ENCODE measurements at places on chromosomes 4 and X. TPM values are rescaled to one million over a fixed set of nuclear protein-coding genes. Genes with fewer than 3 reads are reported as not detected.

DNA sequence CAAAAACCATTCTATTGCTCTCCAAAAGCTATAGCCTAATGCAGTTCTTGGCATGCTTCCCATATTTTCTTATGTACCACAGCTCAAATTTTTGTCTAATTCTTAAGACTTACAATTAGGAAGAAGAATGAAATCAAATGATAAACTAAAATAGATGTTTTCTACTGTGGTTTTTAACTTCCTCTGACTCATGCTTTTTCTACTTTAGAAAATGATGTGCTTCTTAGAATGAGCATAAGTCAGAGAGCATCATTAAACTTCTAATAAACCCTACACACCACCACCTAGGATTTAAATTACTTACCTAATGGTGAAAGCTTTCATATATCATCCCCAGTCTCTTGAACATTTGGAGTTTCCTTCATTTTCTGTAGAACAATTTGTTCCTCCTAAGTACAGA, 217.0 kb upstream of the NDST3 start:
- H3K27ac ChIP-seq = no peak overlapping the region
- peaks cover 2% of the 10 kb centered on the region for H3K27me3 ChIP-seq
- H3K4me1 ChIP-seq = no peaks in the 10 kb centered on the region
- H3K36me3 ChIP-seq = no peaks in the 10 kb centered on the region
- no peak overlapping the region for H3K4me3 ChIP-seq

The MXRA5 gene
- 4.3 TPM for total RNA-seq

The GAGE12E gene
- total RNA-seq = not detected

The RS1 gene
- not detected for total RNA-seq

DNA sequence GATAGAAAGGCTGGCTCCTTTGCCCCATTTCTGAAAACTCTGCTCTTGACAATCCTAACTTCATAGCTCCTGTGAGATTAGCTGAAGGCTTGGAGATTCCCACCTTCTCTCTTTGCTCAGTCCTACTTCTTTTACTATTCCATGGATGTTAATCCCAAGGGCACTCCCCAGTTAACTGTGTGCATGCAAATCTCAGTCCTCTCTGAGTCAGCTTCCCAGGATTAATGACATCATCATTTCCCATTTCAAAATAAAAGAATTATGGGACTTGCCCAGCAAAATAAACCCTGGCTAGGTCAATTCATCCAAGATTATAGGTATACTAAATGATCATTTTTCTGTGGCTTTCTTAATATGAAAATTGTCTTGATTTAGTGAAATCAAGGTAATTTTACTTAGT, 328.6 kb upstream of the NR3C2 start:
- H3K4me3 ChIP-seq = no peak overlapping the region
- H3K27me3 ChIP-seq = no peaks in the 10 kb centered on the region
- no peak overlapping the region for H3K27ac ChIP-seq
- no peak for DNase-seq
- H3K4me1 ChIP-seq = peaks cover 4% of the 10 kb centered on the region

The APLN gene
- total RNA-seq = 3.5 TPM

GRCh38 chr4:74258963-74259362, 49.3 kb upstream of the EPGN start:
- H3K4me1 ChIP-seq = no peaks in the 10 kb centered on the region
- no peak overlapping the region for H3K27ac ChIP-seq
- H3K36me3 ChIP-seq = no peaks in the 10 kb centered on the region
- H3K4me3 ChIP-seq = no peak overlapping the region
- H3K27me3 ChIP-seq = no peaks in the 10 kb centered on the region
- no peak for DNase-seq

- no peaks in the 10 kb centered on the region for H3K4me1 ChIP-seq
- no peak overlapping the region for H3K27ac ChIP-seq
- peaks cover 3% of the 10 kb centered on the region for H3K27me3 ChIP-seq
- H3K36me3 ChIP-seq = no peaks in the 10 kb centered on the region
- no peak for DNase-seq
These were observed 48.2 kb downstream of the FGFBP1 start for GRCh38 chr4:15890246-15890829.

The TASL gene
- not detected for total RNA-seq

- H3K27me3 ChIP-seq = no peaks in the 10 kb centered on the region
- no peak overlapping the region for H3K27ac ChIP-seq
- no peaks in the 10 kb centered on the region for H3K4me1 ChIP-seq
- no peak for DNase-seq
- H3K4me3 ChIP-seq = no peak overlapping the region
- H3K36me3 ChIP-seq = no peaks in the 10 kb centered on the region
These were observed 75.8 kb upstream of the CCDC160 start for GRCh38 chrX:134161162-134161561.

GRCh38 chr4:35963974-35964515, 280.3 kb downstream of the ARAP2 start:
- no peaks in the 10 kb centered on the region for H3K4me1 ChIP-seq
- H3K4me3 ChIP-seq = no peak overlapping the region
- no peaks in the 10 kb centered on the region for H3K27me3 ChIP-seq
- no peak for DNase-seq
- no peaks in the 10 kb centered on the region for H3K36me3 ChIP-seq

DNA sequence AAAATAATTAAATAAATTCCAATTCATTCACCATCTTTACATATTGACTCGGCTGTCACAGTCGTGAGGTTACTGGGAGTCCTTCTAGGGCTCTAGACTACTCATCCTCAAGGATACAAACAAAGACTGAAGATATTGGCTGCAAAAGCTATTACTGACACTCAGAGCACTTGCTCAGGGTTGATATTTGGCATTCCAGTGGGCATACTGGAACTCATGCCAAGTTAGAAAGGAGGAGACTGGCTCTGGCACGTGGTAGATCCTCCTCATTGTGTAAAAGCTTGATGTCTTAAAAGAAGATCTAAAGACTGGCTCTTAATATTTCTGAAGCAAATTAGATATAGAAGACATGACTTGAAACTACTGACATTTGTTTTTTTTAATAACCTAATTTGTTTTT, 172.7 kb downstream of the GPM6A start:
- no peaks in the 10 kb centered on the region for H3K36me3 ChIP-seq
- no peak overlapping the region for H3K4me3 ChIP-seq
- H3K27ac ChIP-seq = no peak overlapping the region
- DNase-seq = no peak

- H3K27ac ChIP-seq = peak overlapping the region; percentile 61
- no peak overlapping the region for H3K4me3 ChIP-seq
- peaks cover 13% of the 10 kb centered on the region for H3K4me1 ChIP-seq
- DNase-seq = peak; percentile 6
- H3K36me3 ChIP-seq = no peaks in the 10 kb centered on the region
- peaks cover 2% of the 10 kb centered on the region for H3K27me3 ChIP-seq
These were observed 5.8 kb downstream of the SRPX2 start for GRCh38 chrX:100649550-100650356.

The PAK3 gene
- total RNA-seq = 4.0 TPM

- H3K27me3 ChIP-seq = no peaks in the 10 kb centered on the region
- no peak overlapping the region for H3K4me3 ChIP-seq
- no peak for DNase-seq
- H3K4me1 ChIP-seq = no peaks in the 10 kb centered on the region
- no peak overlapping the region for H3K27ac ChIP-seq
- H3K36me3 ChIP-seq = no peaks in the 10 kb centered on the region
These were observed 56.0 kb downstream of the VGLL1 start for GRCh38 chrX:136588036-136588435.

DNA sequence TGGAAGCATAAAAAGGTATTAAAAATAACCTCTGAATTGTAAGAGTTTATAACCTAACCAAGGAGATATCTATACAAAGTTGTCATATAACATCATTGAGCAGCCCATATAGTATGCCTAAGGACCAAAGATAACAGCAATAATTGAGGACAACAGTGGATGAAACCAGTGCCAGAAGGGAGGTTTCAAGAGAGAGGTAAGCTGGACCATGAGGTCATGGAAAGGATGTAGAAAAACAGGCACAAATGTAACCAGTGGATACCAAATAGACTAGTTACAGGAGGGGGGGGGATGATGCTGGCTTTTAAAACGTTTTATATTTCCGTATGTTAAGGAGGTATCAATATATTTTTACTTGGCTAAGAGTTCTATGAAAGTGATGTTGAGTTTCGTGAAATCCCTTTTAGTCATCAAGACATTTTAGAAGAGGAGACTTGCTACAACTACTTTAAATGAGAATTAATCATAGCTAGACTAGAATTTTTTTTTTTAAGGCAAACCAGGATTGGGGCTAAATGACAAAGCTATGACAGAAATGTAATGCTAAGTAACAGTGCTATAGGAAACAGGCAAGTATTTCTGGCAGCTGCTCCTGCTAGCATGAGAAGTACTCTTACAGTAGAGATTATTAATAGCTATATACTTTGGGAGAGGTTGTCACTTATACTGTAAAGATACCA, 161.1 kb downstream of the FBXW7 start:
- H3K36me3 ChIP-seq = no peaks in the 10 kb centered on the region
- no peak overlapping the region for H3K4me3 ChIP-seq
- no peaks in the 10 kb centered on the region for H3K27me3 ChIP-seq

The PHEX gene
- 0.46 TPM for total RNA-seq

GRCh38 chrX:9873952-9874351, 87.7 kb downstream of the SHROOM2 start:
- H3K4me1 ChIP-seq = peaks cover 10% of the 10 kb centered on the region
- no peaks in the 10 kb centered on the region for H3K36me3 ChIP-seq
- no peak overlapping the region for H3K27ac ChIP-seq
- no peak overlapping the region for H3K4me3 ChIP-seq

The RPL9 gene
- 1,562 TPM for total RNA-seq

DNA sequence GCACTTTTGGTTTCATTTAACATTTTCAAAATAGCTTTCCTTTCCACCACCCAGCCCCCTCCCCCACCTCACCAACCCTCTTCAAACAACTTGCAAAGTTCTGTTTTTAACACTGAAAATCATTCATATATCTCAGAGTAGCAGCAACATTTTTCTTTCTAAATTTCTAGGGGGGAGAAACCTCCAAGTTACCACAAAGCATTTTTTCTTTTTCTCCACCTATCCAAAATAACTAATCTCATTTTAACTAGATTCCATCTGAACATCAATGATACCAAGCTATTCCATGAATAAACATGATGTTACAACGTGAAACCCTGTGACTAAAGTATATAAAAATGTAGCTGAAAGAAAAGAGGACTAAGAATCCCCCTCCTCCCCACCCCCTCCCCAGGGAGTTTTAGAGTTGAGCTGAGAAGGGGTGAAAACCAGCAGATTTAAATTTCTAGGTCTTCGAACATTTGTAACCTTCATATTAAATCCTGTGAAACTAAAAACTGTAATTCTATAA, 5.2 kb downstream of the LDB2 start:
- H3K27me3 ChIP-seq = peaks cover 5% of the 10 kb centered on the region
- peaks cover 57% of the 10 kb centered on the region for H3K4me1 ChIP-seq
- no peak for DNase-seq
- peak overlapping the region; percentile 95 for H3K27ac ChIP-seq

DNA sequence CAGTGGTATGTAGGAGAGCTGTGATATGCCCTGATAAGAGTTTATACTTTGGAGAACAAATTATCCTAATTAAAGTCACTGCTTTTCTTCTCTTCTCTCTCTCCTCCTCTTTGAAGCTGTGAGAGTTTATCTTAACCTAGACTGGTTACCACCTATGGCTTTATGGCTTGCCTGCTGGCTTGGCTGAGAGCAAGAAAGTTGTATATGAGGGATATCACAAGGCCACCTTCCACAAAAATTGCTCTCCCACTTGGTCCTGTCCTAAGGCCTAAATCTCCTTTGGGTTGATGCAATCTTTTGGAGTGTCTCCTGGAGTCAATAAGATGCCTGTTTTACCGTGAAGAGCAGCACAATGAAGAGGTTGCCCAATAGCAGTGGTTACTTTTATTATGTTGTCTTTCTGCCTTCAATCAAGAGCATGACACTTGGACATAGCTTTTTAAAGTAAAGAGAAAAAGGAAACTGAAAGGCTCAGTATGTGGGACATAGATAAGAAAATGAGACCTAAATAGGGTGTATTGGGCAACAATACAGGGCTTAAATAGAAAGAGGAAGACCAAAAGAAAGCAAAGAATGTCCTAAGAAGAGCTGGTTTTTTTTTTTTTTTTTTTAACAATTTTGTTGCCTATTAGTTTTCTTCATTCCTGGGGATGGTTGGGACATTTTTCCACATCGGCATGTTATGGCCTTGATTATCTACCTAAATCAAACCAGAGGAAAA, 9.2 kb downstream of the GUCY1A1 start:
- peaks cover 13% of the 10 kb centered on the region for H3K4me1 ChIP-seq
- H3K36me3 ChIP-seq = no peaks in the 10 kb centered on the region
- H3K27ac ChIP-seq = no peak overlapping the region
- DNase-seq = no peak
- H3K4me3 ChIP-seq = no peak overlapping the region

The EPHA5 gene
- total RNA-seq = not detected

The GYPB gene
- not detected for total RNA-seq

DNA sequence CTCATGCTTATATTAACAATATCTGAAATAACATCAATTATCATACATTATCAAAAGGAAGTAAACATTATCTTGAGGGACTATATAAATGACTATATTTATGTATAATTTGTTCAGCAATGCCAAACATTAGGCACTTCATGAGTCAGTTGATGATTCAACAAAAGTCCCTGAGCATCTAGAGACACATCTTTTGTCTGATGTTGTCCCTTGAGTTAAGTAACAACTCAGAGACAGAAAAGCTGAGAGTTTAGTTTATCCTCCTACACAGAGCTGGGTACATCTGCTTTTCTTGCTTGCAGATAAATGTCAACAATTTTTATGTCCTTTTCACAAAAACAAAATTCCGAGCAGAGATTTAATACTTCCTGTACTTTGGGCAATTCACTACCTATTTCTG, 311.1 kb downstream of the INPP4B start:
- no peak overlapping the region for H3K27ac ChIP-seq
- H3K27me3 ChIP-seq = no peaks in the 10 kb centered on the region
- H3K4me1 ChIP-seq = no peaks in the 10 kb centered on the region
- H3K36me3 ChIP-seq = no peaks in the 10 kb centered on the region

The SPOCK3 gene
- total RNA-seq = 1.9 TPM

GRCh38 chr4:110518889-110519490, 43.0 kb downstream of the ENPEP start:
- no peaks in the 10 kb centered on the region for H3K36me3 ChIP-seq
- no peak overlapping the region for H3K4me3 ChIP-seq
- DNase-seq = peak; percentile 52
- H3K27ac ChIP-seq = no peak overlapping the region

DNA sequence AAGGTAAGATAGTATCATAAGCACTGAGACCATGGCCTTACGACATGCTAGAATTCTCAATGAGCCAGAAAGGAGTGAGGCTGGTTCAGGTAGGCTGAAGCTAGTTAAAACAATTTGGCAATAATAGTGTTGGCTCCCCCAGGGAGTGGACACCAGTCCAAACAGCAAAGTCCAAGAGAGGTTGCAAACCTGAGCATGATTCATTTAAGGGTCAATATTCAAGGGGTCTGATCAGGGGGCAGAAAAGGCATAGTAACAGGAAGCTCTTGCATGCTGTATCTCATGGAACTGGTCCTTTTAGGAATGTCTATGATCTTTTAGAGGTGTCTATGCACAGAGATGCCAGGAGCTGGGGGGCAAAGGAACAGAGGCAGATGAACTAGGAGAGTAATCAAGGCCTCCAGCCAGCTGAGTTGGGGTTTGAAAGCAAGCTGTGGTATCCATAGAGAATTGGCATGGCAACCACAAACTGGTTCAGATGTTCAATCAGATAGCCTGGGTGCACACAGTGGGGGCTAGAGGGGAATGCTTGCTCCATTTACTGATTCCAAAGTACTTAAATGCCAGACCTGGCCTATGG, 5.1 kb downstream of the GJB1 start:
- no peak overlapping the region for H3K4me3 ChIP-seq
- no peaks in the 10 kb centered on the region for H3K36me3 ChIP-seq
- no peak overlapping the region for H3K27ac ChIP-seq

GRCh38 chrX:19388064-19388679, 44.4 kb downstream of the PDHA1 start:
- no peaks in the 10 kb centered on the region for H3K4me1 ChIP-seq
- no peak overlapping the region for H3K4me3 ChIP-seq
- H3K27ac ChIP-seq = no peak overlapping the region
- DNase-seq = no peak
- peaks cover 1% of the 10 kb centered on the region for H3K27me3 ChIP-seq
- H3K36me3 ChIP-seq = no peaks in the 10 kb centered on the region

The ARHGEF6 gene
- 18.8 TPM for total RNA-seq

The DMRTC1B gene
- 1.3 TPM for total RNA-seq

The ABLIM2 gene
- 0.74 TPM for total RNA-seq

All from endothelial cell (in vitro differentiated cells).